ENCODE measurements at places on chromosomes 6 and 20.

- no peak for DNase-seq
These were observed 60.1 kb upstream of the TAGAP start for GRCh38 chr6:159104931-159105330.

DNA sequence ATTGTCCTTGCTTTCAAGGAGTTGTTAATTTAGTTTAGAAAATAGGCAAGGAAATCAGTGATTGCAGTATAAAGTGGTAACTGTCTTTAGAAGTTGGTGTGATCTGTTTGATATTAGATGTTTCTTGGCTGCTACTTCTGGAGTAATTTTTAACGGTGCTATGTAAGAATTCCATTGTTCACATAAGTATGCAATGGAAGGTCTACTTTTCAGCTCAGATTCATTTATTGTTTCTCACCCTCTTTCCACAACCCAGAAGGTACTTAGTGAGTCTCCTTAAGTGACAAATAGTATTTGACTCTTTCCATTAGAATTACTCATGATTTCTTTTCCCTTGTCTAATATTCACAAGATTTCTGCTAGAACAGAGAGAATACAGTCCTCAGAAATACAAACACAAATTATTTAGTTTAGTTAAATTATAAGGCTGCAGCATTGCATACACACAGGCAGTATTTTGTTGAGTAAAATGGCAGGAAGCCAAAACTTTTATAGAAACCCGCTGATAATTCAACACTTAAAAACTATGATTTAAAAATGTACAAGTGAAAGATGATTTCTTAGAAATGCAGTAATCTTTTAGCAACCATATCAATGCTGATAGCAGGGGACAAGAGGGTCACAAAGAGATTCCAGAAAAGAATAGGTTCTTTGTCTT, 554.3 kb downstream of the CD109 start:
- no peak for DNase-seq

DNA sequence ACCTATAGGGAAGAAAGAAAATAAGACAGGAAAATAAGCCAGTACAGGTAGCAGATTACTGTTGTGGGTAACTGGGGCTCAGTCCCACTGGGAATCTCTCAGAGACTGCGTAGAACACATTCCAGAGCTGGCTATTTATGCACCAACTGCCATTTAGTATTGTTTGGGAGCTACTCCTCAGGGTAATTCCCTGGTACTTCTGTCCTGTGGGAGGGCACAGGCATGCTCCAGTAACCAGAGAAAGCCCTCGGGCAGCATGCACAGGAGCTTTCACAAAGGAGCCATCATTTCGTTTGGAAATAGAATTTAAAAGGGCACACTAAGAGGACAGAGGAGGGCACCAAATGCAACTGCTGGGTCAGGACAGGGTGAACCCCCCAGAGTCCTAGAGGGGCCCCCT, 148.0 kb upstream of the LRFN2 start:
- DNase-seq = no peak

DNA sequence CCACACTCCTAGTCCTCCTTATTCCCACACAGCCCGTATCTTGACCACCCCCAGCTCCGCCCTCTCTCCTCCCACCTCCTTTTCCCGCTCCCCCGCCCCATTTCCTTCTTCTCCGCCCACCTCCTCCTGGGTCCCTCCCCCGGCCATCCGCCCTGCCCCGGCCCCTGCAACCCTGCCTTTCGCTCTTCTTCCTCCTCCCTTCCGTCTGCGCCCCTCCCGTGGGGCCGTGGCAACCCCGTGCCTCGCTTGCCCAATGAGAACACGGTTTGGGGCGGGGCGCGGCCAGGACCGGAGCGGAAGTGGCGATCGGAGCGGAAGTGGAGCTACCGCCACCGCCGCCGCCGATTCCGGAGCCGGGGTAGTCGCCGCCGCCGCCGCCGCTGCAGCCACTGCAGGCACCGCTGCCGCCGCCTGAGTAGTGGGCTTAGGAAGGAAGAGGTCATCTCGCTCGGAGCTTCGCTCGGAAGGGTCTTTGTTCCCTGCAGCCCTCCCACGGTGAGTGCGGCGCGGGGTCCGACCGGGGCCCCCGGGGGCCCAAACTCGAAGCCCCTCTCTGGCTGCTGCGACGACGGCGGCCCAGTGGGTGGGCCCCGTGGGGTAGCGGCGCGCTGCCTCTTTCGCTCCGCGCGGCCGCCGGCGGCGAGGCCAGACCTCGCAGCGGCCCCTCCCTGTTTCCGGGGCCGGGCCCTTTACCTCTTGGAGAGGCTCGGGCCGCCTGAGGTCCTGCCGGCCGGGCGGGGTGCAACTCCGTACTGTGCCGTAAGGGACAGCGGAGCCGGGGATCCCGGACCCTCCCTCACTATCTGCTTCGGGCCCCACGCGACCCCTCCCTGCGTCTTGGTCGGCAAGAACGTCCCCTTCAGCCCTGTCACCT, at the start of gene YWHAB:
Gene YWHAB, plus strand, starts transcription at position 314 of the 874 bp plus-strand sequence. CDS start 15,829 bp downstream, outside the sequence.
- DNase-seq = peak; percentile 92

- DNase-seq = no peak
These were observed 130.3 kb downstream of the OPRM1 start for GRCh38 chr6:154169193-154169847.

GRCh38 chr6:10166031-10166430, 248.8 kb downstream of the TFAP2A start:
- DNase-seq = no peak

GRCh38 chr6:3137057-3137777, 18.7 kb downstream of the BPHL start:
- no peak for DNase-seq

DNA sequence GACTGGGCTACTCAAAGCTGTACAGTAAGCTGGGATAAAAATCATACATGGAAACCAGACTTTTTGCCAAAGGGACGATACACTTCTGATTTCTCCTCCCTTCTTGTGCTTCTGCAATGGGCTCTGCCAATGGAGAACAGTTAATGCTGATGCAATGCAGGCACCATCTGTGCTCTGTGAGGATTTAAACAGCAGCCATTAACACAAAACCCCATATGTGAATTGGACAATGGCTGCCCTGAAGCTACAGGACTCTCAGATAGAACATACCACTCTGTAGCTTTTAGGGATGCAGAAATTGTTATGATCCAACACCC, 71.9 kb downstream of the GJA10 start:
- DNase-seq = no peak

GRCh38 chr20:25249198-25249931, 1.5 kb downstream of the PYGB start:
- no peak for DNase-seq

DNA sequence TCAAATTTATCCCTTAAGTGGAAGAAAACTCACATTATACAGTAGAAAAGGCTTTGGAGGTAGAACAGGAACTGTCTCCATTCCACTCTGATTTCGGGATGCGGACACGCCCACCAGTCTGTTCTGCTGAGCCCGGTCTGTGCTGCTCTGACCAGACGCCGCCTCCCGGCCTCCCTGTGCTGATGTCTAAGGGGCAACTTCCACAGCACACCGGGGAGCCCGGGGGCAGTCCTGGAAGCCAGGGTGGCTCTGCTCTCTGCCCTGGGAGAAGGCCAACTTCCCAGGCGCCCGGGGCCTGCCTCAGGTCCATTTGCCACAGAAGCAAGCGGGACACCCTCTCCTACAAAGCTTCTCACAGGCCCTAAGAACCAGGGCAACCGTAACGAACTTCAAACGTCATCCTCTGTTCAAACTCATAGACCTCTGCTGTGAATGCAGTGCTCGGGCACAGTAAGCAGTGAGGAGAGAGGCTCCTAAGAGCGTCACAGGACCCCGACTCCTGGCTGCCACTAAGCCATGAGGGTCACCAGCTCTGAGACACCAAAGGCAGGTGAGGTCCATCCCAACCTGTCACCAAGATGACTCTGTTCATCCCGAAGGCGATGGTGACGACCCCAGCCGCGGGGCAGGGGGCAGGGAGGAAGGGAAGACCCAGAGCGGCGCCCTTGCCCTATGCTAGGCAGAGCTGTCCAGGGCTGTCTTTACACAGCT, 5.6 kb downstream of the TAF4 start:
- no peak for DNase-seq

- DNase-seq = no peak
These were observed 15.0 kb downstream of the GABBR1 start for GRCh38 chr6:29617782-29618554.

- DNase-seq = no peak
These were observed 11.7 kb upstream of the NT5DC1 start for GRCh38 chr6:116088946-116089345.

GRCh38 chr20:57480444-57481160, 44.3 kb downstream of the CTCFL start:
- DNase-seq = peak; percentile 57

GRCh38 chr6:15510536-15511247, 152.1 kb downstream of the DTNBP1 start:
- DNase-seq = no peak

GRCh38 chr20:43843096-43843964, 71.3 kb upstream of the TOX2 start:
- no peak for DNase-seq

GRCh38 chr6:8352335-8352965, 82.9 kb downstream of the SLC35B3 start:
- DNase-seq = no peak

- DNase-seq = no peak
These were observed 46.7 kb downstream of the MAP1LC3A start for GRCh38 chr20:34604980-34605788.

GRCh38 chr6:141700819-141701218, 431.9 kb upstream of the GJE1 start:
- DNase-seq = no peak

- DNase-seq = no peak
These were observed 10.6 kb upstream of the TUBB2B start for GRCh38 chr6:3237761-3238662.

DNA sequence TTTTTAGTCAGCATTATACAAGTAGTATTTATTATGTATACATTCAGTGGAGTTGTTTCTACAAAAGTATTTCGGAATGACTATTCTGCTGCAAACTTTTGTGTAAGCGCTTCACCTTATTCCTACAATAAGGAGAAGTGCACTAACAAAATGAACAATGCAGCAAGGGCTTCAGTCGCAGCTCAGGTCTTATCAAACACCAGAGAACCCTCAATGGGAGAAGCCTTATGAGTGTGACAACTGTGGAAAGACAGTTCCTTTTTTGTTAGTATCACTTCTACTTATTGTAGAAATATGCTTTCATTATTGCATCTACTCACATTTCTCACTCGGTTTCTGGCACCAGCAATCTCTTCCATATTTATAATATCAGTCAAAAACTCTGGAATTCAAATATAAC, 18.8 kb downstream of the ZKSCAN3 start:
- peak; percentile 32 for DNase-seq

DNA sequence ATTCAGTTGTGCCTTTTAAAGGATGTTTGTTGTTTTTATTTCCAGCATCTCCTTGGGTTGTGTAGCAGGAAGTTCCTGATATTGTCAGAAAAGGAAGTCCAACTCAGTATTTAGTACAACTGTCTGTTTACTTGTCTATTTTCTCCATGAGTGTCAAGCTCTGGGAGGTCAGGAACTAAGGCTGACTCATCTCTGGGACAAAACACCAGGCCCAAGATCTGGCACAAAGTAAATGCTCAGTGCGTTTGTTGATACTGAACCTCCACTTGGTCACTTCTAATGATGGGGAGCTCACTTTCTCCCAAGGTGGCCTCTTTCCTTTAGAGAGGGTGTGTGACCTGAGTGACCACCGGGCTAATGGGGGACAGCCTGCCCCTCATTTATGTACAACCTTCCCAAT, 12.6 kb upstream of the PIGU start:
- DNase-seq = no peak

DNA sequence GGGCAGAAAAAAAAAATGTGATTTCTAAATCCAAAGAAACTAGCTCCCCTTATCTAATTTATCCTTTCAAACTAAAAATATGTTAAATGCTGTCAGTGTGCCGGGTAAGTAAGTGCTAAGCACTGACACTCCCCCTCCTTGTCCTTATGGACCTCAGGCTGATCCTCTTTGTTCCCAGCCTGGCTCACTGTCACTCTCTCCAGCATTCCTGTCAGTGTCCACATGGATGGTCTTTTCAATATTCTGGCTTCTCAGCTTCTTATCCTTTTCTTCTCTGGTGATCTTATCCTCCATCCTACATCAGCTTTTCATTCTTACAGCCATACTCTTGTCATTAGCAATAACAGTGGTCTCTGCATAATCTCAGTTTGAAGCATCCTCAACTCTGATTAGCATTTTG, 55.0 kb downstream of the BCKDHB start:
- no peak for DNase-seq

DNA sequence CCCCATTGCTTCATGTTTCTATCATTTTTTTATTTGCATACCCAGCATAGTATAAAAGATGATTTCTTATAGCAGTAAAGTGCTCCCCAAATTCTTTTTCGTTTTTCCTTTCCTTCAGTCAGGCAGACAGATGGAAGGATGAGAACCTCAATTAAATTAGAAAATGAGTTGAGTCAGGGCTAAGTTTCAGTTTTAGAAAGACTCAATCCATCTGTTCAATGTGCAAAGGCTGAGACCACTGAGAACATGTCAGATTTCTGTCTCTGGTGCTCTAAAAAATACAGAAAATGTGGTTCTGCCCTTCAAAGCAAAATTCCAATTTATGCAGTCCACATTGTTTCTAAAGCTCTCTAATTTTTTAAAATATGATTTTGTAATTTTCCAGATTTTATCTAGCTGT, 257.6 kb upstream of the HS3ST5 start:
- no peak for DNase-seq

DNA sequence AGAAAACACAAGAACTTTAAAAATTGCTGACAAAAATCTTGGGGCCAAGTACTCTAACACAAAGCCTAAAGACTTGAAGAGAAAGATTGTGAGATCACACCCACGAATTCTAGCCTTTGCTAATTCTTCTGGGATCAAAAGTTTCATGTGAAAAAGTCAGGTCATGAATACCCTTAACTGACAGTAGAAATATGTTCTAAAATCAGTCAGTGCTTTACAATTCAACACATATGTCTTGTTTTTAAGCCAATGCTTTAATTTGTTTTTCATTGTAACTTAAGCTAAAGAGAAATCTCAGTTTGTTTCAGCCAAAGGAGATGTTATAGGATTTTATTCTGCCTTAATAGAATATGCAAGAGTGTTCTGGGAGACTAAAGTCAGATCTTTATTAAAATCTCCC, 78.2 kb upstream of the PLEKHG1 start:
- no peak for DNase-seq

DNA sequence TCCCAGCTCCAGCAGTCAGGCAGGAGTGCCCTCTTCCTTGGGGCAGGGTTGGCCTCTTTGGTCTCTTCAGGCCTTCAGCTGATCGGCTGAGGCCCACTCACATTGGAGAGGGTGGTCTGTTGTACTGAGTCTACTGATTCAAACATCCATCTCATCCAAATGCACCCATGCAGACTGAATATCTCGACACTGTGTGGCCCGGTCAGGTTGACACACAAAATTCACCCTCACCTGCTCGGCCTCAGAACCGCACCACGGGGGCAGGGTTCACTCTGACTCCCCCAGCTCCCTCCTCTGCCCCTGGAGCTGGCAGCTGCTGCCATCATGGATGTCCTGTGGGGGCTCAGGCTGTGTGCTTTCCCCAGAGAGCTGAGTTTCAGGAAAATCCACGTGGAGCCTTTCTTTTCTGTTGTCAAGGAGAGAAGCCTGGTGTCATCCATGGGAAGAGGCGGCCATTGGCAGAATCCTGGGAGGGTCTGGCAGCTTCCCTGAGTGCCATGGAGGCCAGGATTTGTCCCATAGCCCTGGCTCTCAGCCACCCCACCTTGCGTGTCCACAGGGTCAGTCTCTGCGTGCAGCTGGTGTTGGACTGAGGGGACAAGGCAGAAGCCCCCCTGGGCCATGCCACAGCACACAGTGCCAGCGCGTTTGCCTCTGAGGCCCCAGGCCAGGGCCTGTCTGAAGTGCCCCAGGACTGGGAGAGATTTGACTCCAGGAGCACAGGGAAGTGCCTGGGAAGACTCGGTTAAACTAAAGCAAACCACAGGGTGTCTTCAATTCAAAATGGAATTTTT, 114.1 kb downstream of the ERMARD start:
- no peak for DNase-seq

All from GM12891 (cell line).